ENCODE measurements at places on chromosomes 12 and 14. TPM values are rescaled to one million over a fixed set of nuclear protein-coding genes. Genes with fewer than 3 reads are reported as not detected.

DNA sequence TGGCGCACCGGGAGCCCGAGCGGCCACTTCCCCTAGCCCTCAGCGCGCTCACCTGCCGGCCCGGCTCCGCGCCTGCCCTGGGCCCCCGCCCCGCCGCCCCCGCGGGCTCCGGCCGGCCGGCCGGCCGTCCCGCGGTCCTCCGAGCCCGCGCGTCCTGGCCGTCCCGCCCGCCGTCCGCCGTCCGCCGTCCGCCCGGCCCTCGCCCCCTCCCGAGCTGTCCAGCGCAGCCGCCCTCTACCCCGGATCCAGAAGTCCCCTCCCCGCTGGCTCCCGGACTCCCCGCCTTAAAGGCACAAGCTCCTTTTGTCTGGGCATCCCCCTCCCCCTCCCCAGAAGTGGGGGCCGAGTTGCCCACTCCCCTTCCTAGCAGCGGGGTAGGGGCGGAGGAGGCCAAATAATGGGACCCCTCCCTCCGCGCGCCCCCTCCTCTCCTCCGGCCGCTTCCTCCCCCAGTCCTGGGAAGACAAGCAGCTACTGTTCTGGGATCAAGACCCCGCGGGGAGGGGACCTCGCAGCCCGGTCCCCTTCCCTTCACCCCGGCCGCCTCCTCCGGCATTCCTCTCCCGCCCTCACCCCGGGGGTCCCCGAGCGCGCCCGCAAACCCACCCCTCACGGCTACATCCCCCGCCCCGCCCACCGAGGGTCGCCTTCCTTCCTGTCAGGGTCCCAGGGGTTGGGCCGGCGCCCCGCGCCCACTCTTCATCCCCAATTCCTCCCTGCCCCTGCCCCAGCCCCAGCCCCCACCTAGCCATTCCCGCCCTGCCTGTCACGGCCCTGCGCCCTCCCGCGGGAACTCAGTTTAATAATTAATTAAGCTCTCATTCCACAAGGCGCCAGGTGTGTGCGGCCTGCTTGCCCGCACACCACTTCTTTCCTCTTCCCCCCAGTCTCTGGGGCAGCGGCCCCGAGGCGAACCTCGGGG is at the start of gene ADCY6:
Gene ADCY6 (minus strand): TSS at position 236 of the 922 bp plus-strand sequence. CDS start 5,655 bp downstream, outside the sequence.
- DNase-seq: peak; percentile 93
- no peaks in the 10 kb centered on the region for H3K36me3 ChIP-seq
- H3K27me3 ChIP-seq: no peaks in the 10 kb centered on the region

DNA sequence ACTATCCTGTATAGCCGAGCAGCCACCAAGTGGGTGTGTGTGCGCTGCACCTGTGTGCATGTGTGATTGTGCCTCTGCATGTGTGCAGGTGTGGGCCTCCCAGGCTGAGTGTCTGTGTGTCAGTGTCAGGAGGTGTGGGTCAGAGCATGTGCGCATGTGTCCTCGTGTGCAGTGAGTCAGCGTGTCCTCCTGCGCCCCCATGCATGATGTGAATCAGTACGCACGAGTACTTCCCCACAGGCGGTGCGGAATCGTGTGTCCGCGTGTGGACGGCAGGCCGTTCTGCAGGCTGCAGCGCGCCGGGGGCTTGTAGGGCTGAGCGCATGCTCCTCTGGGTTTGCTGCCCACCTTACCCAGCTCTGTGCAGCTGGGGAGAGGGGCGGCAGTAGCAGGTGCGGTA is 34.2 kb downstream of the DTX1 start:
- no peaks in the 10 kb centered on the region for H3K4me1 ChIP-seq
- no peaks in the 10 kb centered on the region for H3K27me3 ChIP-seq
- H3K27ac ChIP-seq: no peak overlapping the region
- no peaks in the 10 kb centered on the region for H3K36me3 ChIP-seq

DNA sequence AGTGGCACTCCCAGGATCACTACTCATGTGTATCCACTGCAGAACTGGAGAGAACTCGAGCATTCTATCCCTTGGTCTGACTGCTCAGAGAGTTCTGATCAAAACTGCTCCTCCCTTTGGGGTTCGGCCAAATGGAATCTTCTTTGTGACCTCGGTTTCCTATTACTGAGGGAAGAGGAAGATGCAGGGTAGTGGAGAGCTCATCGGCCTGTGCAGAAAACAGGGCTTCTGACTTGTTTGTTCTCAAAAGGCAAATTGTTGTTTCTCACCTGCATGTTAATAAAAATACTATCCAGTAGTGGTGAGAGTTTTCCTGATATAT is 17.1 kb upstream of the AKAP6 start:
- no peak overlapping the region for H3K4me3 ChIP-seq
- H3K4me1 ChIP-seq: no peaks in the 10 kb centered on the region
- H3K27ac ChIP-seq: no peak overlapping the region

DNA sequence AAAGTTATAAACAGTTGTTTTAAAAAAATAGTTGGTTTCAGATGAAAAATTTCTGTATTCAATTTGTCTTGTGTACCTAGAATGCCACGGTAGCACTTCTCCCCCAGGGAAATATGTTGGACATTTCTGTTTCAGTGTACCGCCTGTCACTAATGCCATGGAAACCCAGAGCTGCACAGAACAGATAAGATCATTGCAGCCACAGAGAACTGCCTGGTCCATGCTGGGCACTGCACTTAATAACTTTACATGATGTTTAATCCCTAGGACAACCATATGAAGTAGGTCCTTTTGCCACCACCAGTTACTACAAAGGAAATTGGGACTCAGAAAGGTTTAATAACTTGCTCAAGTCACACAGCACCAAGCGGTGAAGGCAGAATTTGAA is 253.4 kb upstream of the SRRM4 start:
- H3K36me3 ChIP-seq: no peaks in the 10 kb centered on the region
- no peak overlapping the region for H3K4me3 ChIP-seq
- peaks cover 2% of the 10 kb centered on the region for H3K27me3 ChIP-seq
- no peaks in the 10 kb centered on the region for H3K4me1 ChIP-seq
- no peak overlapping the region for H3K27ac ChIP-seq

DNA sequence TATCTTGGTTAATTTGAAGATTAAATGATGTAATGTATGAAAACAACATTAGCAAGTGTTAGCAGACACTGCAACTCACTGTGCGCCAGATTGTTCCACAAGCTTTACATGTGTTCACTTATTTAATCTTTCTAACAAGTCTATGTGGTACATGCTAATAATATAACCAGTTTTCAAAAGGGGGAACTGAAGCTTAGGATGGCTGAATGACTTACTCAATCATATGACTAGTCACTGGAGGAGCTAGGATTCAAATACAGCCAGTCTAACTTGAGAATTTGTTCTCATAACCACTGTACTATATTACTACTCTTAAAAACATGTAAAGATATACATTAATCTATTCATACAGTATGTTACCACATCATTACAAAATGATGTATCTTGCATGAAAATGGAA is 60.5 kb upstream of the LRIG3 start:
- H3K36me3 ChIP-seq: no peaks in the 10 kb centered on the region
- no peak overlapping the region for H3K4me3 ChIP-seq
- no peak overlapping the region for H3K27ac ChIP-seq

DNA sequence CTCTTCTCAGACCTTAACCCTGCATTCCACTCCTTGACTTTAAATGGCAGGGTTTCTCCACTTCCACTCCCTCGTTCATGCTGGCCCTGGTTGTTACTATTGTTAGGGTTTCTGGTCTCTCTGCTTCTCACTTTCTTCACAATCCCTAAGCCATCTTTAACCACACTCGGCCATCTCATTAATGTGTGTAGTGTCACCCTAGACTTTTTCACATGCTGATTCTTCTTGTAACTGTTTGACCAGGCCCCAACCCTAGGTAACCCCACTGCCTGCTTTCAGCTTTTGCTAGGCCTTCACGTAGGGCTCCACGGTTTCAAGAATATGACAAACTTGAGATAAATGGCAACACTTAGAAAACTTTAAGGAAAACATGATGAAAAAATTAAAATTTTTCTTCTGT is 195.1 kb downstream of the IPO8 start:
- H3K27ac ChIP-seq: no peak overlapping the region
- no peak overlapping the region for H3K4me3 ChIP-seq
- no peaks in the 10 kb centered on the region for H3K27me3 ChIP-seq
- DNase-seq: no peak
- H3K4me1 ChIP-seq: no peaks in the 10 kb centered on the region
- H3K36me3 ChIP-seq: no peaks in the 10 kb centered on the region

The TAS2R42 gene
- not detected for total RNA-seq

The FLRT2 gene
- 21.2 TPM for total RNA-seq

The SYCP3 gene
- total RNA-seq: 0.65 TPM

The CCDC88C gene
- total RNA-seq: 9.2 TPM

The TSPAN11 gene
- total RNA-seq: 14.1 TPM

The KCNMB4 gene
- total RNA-seq: 3.3 TPM

The KLHL28 gene
- 18.8 TPM for total RNA-seq

Data from aorta (tissue), 5 donors.